PC-3 (cell line): ENCODE measurements at places on chromosomes 6 and 20. TPM values are rescaled to one million over a fixed set of nuclear protein-coding genes. Genes with fewer than 3 reads are reported as not detected.
A peak's percentile ranks its signal among the peaks of the same experiment; 100 is the strongest.

GRCh38 chr6:87944541-87944954, 103.1 kb upstream of the SPACA1 start:
- peak; percentile 60 for DNase-seq

- no peak for DNase-seq
These were observed 719.7 kb upstream of the MARCKS start for GRCh38 chr6:113137426-113137825.

DNA sequence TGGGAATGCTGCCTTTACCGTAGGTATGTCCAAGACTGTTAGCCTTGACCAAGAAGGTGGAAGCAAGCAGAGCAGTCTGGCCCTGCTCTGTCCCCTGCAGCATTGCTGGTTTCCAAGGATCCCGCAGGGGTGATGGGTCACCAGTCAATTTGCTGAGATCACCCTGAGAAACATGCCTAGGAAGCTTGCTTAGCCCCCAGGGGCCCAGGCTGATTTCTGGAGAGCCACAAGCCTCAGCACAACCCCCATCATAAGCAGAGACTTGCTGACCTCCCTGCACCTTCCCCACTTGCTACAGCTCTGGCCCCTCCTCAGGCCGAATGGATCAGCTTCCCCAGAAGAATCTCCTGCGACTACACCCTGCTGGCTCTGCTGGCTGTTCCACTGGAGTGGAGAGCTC, 21.5 kb downstream of the ARHGAP40 start:
- DNase-seq, result no peak

GRCh38 chr6:139764498-139764986, 390.1 kb upstream of the CITED2 start:
- DNase-seq, result peak; percentile 88

- no peak for DNase-seq
These were observed 60.1 kb downstream of the GFRA4 start for GRCh38 chr20:3603108-3603507.

DNA sequence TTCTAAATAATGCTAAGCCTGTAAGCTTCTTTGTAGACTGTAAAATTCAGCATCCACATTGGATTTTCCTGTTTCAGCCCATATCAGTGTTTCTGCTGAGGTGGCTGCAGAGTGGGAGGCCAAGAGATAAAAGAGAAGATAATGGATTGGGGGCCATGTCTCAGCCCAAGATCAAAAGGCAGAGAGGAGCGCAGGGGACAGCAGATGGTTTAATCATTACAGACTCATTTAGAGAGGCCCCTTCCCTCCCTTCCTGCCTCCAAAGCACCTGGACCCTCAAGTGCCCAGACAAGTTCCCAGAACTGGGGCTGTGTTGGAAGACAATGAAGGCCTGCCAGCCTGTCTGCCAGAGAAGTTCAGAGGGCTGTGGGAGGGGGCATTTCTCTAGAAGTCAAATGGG, 20.4 kb upstream of the CTNNBL1 start:
- DNase-seq, result no peak

DNA sequence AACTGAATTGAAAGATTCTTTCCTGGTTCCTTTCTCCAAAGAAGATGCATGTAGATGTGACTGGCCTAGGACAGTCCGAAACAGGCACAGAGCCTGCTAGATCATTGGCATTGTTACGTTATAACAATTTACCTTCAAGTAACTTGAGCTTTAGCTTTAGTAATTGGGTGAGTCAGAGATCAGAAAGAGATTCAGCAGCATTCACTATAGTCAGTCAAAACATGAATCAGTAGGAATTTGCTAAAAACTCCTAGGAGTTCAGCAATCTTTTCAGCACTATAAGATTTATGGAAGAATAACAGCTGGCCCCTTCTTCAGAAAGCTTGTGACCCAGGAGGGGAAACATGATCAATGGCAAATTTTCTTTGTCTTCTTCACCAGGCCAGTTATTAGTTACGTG, 281.7 kb upstream of the PRDM1 start:
- peak; percentile 78 for DNase-seq

DNA sequence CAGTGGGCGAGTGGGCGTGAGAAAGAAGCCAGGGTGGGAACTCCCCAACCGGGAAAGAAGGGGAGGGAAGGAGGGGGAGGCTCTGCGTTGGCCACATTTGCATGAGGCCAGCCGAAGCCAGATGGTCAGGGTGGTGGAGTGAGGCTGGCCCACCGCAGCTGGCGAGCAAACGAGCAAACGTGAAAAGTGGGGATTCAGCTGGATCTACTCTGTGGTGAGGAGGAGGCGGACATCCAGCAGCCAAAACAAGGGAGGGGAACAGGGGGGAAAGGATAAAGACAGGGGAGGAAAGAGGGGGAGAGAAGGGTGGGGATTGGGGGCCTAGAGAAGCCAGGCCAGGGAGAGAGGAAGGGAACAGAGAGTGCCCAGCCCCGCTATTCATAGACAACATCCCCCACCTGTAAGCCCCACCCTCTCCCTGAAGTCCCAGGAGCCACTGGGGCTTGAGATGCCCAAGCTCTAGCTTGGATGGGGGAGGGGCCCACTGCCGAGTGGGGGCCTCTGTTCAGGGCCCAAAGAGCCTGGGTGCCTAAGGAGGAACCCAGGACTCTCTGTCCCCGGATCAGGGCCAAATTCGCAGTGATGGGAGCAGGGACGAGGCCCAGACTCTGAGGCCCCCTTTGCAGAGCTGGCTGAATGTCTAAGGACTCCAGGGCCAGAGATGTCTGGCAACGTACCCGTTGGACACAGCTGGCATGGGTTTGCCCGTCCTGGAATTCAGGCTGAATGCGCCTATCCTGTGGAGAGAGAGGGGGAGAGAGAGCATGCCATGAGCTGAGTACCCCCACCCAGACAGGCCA, 45.1 kb downstream of the CPNE5 start:
- no peak for DNase-seq

DNA sequence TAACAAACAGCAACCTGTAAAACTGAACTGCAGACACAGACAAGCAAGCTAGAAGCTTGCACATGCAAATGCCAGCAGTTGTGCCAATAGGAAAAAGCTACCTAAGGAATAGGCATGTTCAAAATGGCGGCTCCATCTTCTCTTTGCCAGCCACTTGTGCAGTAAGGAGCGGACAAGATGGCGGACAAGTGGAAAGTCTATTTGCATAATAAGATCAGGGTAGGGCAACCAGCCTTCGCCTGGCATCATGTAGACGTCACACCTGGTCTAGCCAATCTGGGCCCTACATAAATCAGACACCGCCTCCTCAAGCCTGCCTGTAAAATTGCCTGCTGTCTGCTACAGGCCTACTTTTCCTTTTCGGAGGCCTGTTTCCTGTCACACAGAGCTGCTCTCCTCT, 18.0 kb downstream of the C6orf52 start:
- no peak for DNase-seq

DNA sequence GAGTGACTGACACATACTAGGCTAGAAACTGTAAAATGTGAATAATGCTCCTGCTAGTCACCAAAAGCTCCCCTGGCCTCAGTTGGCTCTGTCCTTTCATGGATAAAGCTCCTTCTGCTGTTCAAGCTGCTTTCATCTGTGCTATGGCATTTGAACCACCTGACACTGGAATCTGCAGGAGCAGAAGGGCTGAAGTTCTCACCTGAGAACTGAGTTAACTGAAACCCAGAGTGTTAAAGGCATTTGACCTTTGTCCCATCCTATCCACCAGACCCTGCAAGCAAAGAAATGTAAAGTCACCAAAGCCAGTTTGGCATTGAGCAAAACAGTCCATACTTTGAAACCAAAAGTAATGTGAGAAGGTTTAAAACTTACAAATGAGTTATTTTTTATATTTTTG, 77.7 kb downstream of the BMP2 start:
- DNase-seq, result no peak

DNA sequence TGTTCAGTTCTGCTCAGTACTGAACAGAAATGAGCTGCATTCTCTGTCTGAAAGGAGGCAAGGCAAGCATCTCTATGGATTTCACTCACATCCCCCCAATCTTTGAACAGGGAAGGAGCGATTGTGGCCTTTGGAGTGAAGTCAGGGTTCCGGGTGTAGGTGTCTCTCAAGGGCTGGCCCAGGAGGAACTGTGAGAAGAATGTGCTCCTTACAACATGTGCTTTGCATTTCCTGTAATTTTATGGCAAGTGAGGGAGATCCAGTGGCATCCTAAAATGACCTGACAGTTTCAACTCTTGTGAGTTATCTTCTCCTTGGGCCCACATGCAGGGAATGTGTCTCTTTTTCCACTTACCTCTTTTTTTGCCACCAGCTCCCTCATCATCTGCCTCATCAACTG, 63.0 kb upstream of the RIN2 start:
- no peak for DNase-seq

GRCh38 chr6:18976091-18976490, 588.9 kb downstream of the RNF144B start:
- no peak for DNase-seq

- DNase-seq, result peak; percentile 85
These were observed 72.3 kb upstream of the SSTR4 start for GRCh38 chr20:22962567-22963439.

- DNase-seq, result no peak
These were observed 467.3 kb downstream of the PREX1 start for GRCh38 chr20:48360342-48360975.

- DNase-seq, result no peak
These were observed 28.4 kb downstream of the PRDM1 start for GRCh38 chr6:106114492-106114891.

DNA sequence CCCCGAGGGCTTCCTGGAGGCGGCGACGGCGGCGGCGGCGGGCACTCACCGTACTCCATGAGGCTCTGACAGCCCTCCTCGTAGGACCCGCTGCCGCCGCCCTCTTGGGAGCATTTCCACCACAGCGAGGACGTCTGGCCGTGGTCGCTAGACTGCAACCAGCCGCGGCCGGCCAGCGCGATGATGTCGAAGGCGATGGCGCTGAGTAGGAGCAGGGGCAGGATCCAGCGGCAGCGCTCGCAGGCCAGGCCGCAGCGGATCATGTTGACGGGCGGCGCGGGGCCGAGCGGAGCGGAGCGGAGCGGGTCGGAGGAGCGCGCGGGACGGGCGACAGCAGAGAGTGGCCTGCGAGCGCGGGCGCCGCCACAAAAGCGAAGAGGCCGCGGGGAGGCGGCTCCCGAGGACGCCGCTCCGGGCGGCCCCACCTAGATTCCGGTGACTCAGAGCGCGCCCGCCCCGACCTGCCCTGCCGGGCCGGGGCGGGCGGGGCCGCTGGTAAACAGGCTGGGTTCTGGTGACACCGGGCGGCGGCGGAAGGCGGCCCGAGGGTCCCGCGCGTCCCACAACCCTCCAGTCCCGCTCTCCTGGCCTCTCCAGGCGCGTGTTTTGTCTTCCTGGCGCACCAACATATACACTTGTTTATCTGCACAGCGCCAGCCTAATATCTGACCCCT, at the start of gene PERP:
TSS of gene PERP (minus strand) at position 342 of the 674 bp plus-strand sequence. CDS start at position 263, 79 bp downstream.
- peak; percentile 86 for DNase-seq

- DNase-seq, result no peak
These were observed 306.0 kb upstream of the THEMIS start for GRCh38 chr6:128206610-128207426.

GRCh38 chr6:34031625-34032383, 114.1 kb downstream of the GRM4 start:
- DNase-seq, result no peak

GRCh38 chr20:53884859-53885541, 185.4 kb downstream of the BCAS1 start:
- DNase-seq, result peak; percentile 92

MYMX gene
- total RNA-seq, result not detected in 2 replicates

TCP1 gene
- 253 and 280 TPM in 2 replicates for total RNA-seq

KATNA1 gene
- 11.4 and 18.1 TPM in 2 replicates for total RNA-seq

TNXB gene
- total RNA-seq, result 2.9 and 3.3 TPM in 2 replicates

MYH7B gene
- 0.04 TPM in 1 of 2 replicates, not detected in the other for total RNA-seq

LEMD2 gene
- 54.5 and 83.6 TPM in 2 replicates for total RNA-seq

EPPIN gene
- total RNA-seq, result not detected in 2 replicates

NOX3 gene
- not detected in 2 replicates for total RNA-seq

IYD gene
- total RNA-seq, result 0.04 TPM in 1 of 2 replicates, not detected in the other

GPR63 gene
- total RNA-seq, result 0.07 and 0.17 TPM in 2 replicates

DNAH8 gene
- total RNA-seq, result 0.06 and 0.15 TPM in 2 replicates

DLK2 gene
- total RNA-seq, result 1.4 and 4.4 TPM in 2 replicates
